Erythroblast (primary cell): ENCODE measurements at places on chromosomes 5 and 9.

GRCh38 chr5:173744551-173744950, 128.1 kb upstream of the BOD1 start:
- DNase-seq, result no peak

DNA sequence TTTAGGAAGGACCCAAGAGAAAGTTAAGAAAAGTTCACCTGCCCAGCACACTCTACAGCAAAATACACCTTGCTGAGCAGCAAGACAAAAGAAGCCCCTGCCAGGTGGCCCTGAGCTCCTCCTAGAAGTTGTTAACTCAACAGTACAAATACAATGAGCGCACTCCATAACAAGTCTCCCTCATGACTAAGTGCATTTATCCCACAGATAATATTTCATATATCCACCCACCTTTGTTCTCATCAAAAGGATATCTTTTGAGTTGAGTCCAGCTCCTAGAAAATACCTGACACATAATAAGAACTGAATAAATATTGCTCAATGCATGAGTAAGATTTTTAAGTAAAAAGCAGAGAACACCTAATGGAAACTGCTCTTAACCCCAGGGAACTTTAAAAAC, 73.3 kb downstream of the ABCA1 start:
- no peak for DNase-seq

DNA sequence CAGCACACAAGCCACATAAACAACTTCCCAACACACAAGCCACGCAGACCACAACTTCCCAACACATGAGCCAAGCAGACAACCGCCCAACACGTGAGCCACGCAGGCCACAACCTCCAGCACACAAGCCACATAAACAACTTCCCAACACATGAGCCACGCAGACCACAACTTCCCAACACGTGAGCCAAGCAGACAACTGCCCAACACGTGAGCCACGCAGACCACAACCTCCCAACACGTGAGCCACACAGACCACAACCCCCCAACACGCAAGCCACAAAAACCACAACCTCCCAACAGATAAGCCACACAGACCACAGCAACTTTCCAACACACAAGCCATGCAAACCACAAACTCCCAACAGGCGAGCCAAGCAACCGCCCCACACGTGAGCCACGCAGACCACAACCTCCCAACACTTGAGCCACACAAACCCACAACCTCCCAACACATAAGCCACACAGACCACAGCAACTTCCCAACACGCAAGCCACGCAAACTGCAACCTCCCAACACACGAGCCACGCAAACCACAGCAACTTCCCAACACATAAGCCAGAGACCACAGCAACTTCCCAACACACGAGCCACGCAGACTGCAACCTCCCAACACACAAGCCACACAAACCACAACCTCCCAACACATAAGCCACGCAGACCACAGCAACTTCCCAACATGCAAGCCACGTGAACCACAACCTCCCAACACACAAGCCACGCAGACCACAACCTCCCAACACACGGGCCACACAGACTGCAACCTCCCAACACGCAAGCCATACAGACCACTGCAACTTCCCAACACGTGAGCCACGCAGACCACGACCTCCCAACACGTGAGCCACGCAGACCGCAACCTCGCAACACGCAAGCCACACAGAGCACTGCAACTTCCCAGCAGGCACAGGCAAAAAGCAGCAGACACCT, 10.1 kb downstream of the BRD9 start:
- DNase-seq, result no peak

GRCh38 chr5:138708791-138709190, 44.4 kb upstream of the CTNNA1 start:
- no peak for DNase-seq

GRCh38 chr9:115042781-115043509, 75.0 kb downstream of the TNC start:
- DNase-seq, result no peak

DNA sequence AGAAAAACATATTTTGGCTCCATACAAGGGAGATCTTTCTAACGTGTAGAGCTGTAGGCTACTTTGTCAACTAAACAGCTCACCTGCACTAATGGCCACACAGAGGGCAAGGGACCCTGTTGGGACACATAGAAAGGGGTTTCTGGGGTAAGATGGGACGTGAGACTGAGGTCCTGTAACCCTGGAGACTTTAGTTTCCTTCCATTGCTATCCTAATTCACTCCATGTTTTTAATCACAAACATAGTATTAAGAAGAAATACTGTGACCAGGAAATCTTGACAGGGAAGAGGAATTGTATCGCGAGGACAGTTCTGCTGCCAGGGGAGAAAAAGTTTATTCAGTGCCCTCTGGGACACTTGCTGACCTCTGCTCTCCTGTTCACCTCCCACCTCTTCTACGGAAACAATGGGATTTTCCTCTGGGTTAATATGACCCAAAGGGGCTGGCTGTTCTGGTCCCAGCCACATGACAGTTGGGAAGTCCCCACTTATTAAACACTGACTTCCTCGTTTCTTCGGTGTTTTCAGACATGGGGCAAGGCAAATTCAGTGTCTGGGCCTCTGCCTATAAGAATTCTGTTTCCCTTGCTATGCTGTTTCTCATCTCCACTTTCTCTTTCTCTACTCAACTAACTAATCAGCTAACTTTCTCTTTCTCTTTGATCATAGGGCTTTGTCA, 106.9 kb upstream of the SEMA6A start:
- no peak for DNase-seq

DNA sequence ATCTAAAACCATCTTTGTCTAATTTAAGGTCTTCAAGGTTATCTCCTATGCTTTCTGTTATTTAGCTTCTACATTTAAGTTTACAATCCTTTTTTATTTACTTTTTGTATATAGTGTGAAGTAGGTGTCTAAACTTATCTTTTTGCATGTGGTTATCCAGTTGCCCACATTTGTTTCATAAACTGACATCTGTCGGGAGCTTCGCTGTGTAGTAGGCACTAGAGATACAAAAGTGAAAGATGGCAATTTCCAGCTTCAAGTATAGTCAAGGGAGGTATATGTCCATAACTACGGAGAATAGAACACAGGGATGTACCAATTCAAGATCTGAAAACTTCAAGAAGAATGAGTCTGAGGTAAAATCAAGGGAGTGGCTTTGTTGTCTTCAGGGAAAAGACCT, 38.7 kb upstream of the ELL2 start:
- no peak for DNase-seq

DNA sequence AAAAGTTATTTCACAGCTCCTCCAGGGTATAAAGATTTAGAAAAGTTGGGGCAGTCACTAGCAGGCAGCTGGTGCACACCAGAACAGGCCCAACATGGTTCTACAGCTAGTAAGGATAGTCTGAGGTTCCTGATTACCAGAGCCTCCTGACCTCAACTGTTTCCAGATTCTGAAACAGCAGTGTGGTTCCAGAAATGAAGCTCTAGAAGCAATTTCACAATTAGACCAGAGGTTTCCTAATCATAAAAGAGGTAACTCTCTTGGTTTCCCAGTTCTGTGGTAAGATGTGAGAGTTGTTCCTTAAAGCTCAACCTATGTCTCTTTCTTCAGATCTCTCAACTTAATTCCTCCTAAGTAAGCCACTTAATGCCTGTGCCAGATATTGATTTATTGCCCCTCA, 11.9 kb downstream of the AGTPBP1 start:
- peak; percentile 6 for DNase-seq

- DNase-seq, result no peak
Observed at GRCh38 chr5:72908664-72909063, 47.2 kb upstream of the FCHO2 start.

DNA sequence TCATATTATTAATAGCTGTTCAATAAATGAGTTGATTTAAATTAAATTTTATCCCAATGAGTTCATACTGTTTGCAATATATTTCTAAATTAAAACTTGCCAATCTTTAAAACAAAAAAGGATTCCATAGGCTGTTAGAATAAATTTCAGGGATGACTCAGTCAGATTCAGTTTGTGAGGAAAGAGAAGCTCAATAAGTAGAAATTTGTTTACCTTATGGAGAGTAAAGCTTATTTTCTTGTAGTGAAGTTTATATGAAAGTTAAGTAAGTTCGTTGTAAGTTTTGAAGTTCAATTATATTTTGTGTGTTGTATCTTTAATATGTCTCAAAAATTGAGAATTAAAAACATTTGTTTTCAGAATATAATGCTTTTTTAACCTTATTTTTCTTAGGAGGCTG, 29.0 kb downstream of the GPBP1 start:
- no peak for DNase-seq

GRCh38 chr5:12636209-12636608, 732.0 kb upstream of the CTNND2 start:
- DNase-seq, result no peak

DNA sequence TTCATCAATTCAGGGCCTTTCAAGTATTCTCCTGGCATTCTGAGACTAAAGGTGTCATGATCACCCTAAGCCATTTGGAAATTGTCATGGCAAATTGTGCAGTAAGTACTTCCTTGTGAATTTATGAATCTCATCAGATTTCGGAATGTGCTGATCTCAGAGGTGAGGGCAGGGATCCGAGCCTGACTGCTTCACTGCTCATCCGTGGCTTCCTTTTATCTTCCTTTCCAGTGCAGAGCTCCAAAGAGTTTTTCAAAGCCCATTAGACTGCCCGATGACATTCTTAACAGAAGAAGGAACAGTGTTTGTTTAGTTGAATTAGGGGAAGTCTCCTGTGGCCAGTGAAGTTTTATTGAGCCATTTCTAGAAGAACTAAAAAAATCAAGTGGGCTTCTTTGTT, 182.8 kb upstream of the GDNF start:
- DNase-seq, result no peak

DNA sequence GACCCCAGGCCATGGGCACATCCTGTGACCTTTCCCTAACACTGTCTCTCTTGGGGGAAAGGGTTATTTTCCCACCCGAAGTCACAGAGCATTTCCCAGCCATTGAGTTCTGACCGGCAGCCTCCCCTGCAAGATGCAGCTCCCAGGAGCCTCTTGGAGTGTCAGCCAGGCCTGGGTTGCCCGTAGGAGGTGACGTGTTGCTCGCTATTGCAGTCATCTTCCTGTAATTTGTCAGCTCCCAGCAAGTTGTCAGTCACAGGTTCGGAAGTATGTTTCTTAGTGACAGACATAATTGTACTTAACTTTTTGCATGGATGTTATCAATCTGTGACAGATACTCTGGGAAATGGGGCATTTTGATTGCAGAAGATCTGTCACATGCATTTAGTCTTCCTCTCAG, 74.5 kb downstream of the MVB12B start:
- DNase-seq, result no peak

DNA sequence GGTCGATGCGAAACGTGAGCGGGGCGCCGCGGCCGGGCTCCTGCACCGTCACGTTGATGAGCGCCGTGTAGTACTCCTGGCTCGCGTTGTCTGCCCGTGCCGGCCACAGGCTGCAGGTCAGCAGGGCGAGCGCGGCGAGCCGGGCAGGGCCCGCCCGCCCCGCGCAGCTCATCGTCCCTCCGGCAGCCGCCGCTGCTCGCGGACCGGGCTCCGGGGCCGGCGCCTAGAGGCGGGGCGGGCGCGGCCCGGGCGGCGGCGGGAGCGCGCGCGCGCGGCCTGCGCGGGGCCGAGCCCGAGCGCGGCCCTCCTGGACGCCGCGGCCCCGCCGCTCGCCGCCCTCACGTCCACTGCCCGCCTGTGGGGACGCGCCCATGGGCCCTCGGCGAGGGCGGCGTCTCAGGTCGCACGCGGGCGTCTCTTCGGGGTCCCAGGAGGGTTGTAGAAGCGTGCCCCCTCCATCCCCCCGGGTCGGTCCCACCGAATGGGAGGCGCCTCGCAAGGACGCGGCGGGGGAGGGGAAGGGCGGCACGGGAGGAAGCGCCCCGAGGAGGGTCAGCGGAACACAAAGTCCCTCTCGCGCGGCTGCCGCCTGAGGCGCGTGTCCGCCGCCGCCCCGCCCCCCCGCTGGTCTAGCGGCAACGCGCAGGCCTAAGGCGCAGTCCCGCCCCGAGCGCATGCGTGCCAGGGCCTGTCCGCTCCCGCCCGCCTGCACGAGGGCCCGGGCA, at the start of gene RNF130:
Gene RNF130, minus strand, starts transcription at position 229 of the 725 bp plus-strand sequence. Its CDS starts 57 bp downstream, at position 172.
- peak; percentile 93 for DNase-seq
